Activated gamma-delta T cell treated with Interleukin-2 at 50 U/mL for 16 hours (primary cell): ENCODE measurements at places on chromosomes 3 and 15.

DNA sequence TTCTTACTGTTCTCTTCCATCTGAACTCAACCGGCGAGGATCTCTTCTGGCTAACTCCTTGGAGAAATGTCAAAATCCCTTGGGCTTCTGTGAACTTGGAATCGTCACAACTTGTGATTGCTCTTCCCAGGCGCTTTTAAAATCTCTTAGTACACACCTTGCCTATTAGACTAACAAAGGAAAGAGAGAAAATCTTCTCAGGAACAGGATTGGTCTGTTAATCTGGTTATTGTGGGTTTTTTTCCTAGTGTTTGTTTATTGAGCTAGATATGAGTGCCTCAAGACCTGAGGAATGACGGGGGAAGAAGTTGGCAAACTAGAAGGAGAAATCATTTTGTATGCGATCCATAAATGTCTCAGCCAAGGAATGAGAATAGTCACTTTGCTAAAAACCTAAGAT, at the start of gene ATP13A5:
Gene ATP13A5, minus strand, starts transcription at position 48 of the 400 bp plus-strand sequence. Its CDS starts 28 bp downstream, at position 20.
- DNase-seq = no peak

DNA sequence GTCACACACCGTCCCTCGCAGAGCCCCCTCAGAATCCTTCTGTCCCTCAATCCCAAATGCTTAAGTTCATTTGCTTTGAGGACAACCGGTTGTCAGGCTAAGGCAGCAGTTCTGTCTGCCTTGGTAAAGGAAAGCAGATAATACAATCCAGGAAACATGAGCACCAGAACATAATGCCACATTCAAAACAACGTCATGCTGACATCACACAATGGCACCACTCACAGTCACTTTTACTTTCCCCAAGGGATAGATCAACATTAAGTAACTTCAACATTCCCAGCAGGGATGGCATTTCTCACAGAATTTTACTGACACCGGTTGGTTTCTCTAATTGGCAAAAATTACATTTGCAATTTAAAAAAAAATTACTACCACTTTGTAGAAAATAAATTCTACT, 74.6 kb upstream of the PSMD6 start:
- no peak for DNase-seq

- DNase-seq = no peak
These were observed 11.9 kb downstream of the CISH start for GRCh38 chr3:50599716-50600118.

- no peak for DNase-seq
These were observed 111.0 kb downstream of the MECOM start for GRCh38 chr3:169552533-169552932.

GRCh38 chr15:74535388-74536084, 5.5 kb upstream of the ARID3B start:
- DNase-seq = no peak

GRCh38 chr3:25823314-25823713, 33.4 kb downstream of the OXSM start:
- DNase-seq = no peak

DNA sequence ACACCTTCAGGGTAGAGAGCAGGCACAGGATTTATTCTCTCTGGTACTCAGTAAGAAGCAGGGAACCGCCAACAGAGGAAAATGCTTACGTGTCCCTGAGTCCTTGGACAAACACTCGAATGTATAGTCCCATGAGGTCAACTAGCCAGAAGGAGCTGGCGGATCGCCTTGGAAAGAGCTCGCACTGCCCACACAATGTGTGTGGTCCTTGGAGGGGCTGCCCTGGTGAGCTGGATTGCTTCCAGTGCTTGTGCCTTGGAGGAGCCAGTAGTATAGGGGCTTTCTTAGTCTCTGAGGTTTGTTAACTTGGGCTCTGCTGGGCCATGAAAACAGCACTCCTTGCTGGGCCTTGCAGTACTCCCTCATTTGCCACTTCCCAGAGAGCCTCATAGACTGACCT, 40.7 kb upstream of the VILL start:
- no peak for DNase-seq

- DNase-seq = peak; percentile 70
These were observed 924 bp upstream of the SIN3A start for GRCh38 chr15:75452364-75452864.

- peak; percentile 94 for DNase-seq
These were observed 5.9 kb upstream of the TMEM115 start for GRCh38 chr3:50365080-50365841.

- DNase-seq = no peak
These were observed 28.7 kb downstream of the ALDH1L1 start for GRCh38 chr3:126151562-126152302.

- no peak for DNase-seq
These were observed 19.6 kb downstream of the B4GALT4 start for GRCh38 chr3:119220970-119221667.

- no peak for DNase-seq
These were observed 8.7 kb downstream of the HLTF start for GRCh38 chr3:149077628-149078027.

DNA sequence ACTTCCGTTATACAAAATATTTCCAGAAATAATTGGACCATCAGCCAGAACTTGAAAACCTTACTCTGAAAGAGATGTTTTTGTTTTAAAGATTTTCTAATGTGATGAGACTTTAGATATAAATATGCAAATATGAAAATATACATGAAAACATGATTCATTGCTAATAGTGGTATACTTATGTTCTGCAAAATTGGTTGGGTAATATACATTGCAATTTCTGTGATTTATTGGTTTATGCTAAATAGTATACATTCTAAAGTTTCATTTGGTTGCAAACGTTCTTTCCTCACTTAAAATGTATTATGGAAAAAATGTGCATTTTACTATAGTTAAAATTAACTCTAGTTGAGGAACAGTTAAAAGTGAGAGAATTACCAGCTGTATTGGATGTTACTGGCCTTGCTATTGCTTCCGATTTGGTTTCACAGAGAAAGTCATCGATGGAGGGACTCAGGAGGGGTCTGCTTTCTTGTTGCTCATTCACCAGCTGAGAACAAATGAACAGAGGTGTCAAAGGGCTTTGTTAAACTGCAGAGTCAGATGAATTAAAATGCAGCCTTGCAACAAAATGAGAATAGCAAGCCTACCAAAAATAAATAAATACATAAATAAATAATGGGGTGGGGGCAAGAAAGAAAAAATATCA, 149.3 kb downstream of the PEX5L start:
- DNase-seq = no peak

- no peak for DNase-seq
These were observed 714 bp downstream of the ECT2 start for GRCh38 chr3:172751175-172751704.

DNA sequence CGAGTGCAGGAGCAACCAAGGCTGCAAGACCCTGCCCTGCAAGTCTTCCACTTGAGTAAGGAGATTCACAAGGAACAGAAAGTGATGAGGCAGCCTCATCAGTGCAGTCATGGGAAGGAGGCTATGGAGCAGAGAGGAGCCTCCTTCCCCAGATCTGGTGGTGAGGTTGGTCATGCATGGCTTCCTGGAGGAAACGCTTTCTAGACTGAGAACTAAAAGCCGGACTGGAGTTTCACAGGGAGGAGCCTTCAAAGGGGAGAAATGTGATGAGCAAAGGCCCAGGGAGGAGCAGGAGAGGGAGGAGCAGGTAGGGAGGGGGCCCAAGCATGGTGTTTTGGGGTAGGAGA, 139.9 kb downstream of the SRGAP3 start:
- no peak for DNase-seq

DNA sequence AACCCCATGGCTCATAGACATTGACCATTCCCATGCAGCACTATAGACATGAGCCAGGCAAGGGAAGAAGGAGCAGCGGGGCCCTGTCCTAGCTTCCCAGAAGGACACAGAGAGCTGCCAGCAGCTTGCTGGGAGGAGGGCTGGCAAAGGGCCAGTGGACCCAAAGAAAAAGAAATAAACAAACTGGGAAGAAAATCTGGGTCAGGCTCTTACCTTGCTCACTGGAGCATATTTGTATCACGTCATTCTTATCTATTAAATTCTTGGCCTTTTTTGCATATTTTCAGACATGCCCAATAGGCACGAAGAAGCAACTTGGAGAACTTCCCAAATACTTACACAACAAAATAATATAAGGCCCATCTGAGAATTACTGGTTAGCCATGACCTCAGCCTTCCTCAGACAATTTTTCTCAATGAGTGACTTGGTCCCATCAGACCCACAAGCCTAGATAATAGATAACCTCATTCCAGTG, 28.4 kb downstream of the RASGRP1 start:
- no peak for DNase-seq

GRCh38 chr3:50671331-50671730, 3.4 kb upstream of the DOCK3 start:
- DNase-seq = no peak
